ENCODE measurements at places on chromosomes 11 and 22.

GRCh38 chr11:88307749-88308425, 29.6 kb downstream of the CTSC start:
- no peak for DNase-seq

GRCh38 chr11:125892071-125892470, 4.6 kb downstream of the HYLS1 start:
- DNase-seq: no peak

- DNase-seq: no peak
Observed at GRCh38 chr11:69325446-69325845, 31.5 kb downstream of the MYEOV start.

GRCh38 chr11:111179184-111179910, 66.2 kb upstream of the POU2AF2 start:
- no peak for DNase-seq

- DNase-seq: no peak
Observed at GRCh38 chr11:112511271-112511670, 250.6 kb upstream of the PLET1 start.
